Activated T-cell treated with anti-CD3 and anti-CD28 coated beads, Interleukin-2, amount 50 U/mL, for 1 hour (primary cell): ENCODE measurements at places on chromosomes 7 and 10.

DNA sequence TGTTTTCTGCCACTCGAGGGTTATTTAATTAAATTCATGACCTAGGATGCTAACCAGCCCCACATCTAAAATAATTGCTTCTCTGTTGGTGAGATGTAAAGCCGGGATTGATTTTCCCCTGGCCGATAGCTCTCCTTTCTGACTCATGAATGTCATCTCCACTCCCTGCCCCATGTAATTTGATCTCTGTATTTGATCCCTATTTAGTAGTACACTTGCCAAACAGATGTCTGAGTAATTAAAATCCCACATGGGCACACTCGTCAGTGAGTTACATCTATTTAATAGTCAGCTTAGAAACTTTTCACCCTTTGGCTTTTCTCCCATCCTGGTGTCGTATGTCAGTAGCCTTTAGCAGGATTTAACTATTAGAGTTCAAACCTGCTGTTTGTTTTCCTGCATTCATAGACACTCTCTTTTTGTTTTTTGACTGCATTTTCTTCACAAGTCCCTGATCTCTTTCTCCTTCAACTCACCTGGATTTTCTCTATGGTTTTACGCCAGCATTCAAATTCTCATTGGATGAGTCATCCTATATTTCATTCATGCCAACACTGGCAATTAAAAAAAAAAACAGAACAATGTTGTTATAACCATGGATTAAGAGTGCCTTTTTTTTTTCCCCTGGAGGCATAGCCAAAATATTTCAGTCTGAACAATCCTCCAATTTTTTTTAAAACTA, 82.7 kb downstream of the SPAG6 start:
- DNase-seq = no peak

GRCh38 chr10:16652154-16652553, 130.5 kb upstream of the C1QL3 start:
- DNase-seq = no peak

- no peak for DNase-seq
Measured at GRCh38 chr7:155560982-155561686, 14.8 kb upstream of the CNPY1 start.

- DNase-seq = no peak
Measured at GRCh38 chr7:20597339-20597738, 18.1 kb upstream of the ABCB5 start.

- DNase-seq = no peak
Measured at GRCh38 chr10:130990486-130990885, 321.0 kb downstream of the TCERG1L start.

- DNase-seq = no peak
Measured at GRCh38 chr10:104340111-104340526, 1.9 kb upstream of the ITPRIP start.

DNA sequence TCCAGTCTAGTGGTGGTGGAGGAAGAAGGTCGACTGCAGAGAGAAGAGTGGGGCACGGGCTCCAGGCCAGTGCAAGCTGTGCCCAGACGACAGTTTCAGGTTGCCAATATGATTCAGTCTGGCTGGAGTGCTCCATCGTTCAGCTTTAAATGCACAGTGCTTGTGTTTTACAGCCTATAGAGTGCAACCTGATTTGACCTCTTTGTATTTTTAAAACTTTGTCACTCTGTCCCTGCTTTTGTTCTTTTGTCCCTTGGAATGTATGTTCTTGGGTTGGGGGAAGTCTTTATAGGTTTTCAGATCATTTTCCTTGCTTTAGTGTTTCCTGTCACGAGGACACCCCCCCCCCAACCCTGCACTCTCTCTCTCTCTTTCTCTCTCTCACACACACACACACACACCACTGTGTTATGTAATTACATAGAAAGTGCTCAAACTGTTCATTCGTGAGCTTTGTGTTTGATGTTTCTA, 198.0 kb downstream of the CAMK1D start:
- DNase-seq = no peak

DNA sequence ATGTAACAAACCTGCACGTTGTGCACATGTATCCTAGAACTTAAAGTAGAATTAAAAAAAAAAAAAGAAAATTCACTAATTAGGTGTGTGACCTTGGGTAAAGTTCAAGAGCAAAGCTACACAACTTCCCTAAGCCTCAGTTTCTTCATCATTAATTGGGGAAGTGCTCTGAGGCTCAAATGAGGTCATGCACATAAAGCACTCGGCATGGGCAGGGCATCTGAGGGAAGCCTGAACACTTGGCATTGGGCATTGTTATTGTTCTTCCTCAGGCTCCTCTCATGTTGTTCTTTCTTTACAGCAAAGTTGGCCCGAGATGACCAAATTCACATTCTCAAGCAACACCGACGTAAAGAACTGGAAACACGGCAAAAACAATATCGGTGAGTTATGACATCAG, 21.5 kb downstream of the ALOX5 start:
- no peak for DNase-seq

DNA sequence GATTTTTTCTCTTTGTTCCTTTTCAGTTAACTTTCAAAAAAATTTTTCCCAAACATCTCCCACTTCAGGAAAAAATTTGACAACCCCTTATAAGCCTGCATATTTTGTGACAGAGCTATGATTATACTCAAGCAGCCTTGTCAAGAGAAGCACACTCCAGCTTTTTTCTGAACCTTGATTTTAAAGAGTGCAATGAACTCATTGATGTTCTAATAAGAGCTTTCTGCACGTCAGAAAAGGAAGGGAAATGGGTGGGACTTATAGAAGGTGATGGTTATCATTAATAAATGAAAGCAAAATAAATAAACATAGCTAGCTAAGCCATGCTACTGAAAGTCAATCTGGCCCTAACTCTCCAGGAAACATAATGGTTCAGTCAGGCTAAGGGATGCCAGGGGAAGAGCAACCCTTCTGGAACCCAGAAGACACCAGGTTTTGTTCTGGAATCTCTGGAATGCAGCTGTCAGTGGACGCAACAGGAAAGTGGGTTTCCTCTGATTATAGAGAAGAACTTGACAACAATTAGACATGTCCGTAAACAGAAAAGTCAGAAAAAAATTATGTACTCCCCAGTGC, 76.1 kb downstream of the NHLRC2 start:
- no peak for DNase-seq

DNA sequence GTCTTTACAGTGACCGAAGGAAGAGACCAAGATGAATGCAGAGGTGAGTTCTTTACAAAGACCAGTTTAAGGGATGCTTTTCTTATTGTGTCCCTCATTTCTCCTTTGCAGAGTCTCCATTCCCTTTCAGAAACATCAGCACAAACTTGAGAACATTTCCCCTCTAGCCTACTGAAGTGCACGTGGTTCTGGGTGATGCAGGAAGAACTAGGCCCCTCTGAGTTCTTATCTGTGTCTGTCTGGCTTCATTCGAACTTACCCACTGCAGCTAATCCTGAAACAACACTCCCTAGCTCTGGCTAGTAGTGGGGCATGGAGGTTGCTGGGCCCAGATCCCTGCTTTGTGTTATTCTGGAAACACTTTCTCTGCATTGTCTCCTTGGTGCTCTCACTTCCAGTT, 12.6 kb downstream of the BLVRA start:
- DNase-seq = no peak

DNA sequence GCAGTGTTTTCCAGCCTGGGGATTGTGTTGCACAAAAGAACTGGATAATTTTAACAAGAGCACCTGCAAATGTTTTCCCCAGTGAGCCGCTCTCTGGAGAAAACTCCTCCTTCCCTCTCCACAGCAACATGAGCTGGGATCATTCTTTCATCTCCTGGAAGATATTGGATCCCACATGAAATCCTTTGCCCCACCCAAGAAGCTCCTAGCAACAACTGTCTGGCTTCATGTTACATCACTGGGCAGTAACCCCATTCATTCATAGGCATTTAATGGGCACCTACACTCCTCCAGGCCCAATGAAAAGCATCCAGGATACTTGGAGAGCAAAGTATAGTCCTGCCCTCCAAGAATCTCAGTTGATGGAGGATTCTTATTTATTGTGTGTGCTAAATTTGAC, 27.2 kb downstream of the LSM5 start:
- no peak for DNase-seq

DNA sequence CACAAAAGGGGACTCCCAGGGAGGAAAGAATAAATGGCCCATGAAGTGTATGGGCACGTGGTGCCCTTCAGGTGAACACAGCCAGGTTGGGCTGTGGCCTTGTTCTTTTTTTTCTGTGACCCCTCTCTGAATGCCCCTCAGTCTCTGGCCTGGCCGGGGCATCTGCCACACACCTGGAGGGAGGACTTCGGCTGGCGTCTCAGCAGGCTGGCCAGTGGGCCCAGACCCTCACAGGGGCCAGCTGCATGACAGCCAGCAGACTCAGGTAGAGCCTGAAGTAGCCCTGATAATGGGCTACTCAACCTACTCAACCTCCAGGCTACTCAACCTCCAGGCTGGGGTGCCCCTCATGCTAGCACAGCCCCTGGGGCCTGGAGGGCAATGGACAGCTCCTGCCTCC, 9.8 kb upstream of the CAMK2B start:
- DNase-seq = no peak

- no peak for DNase-seq
Measured at GRCh38 chr10:55495555-55495954, 694.5 kb upstream of the PCDH15 start.

DNA sequence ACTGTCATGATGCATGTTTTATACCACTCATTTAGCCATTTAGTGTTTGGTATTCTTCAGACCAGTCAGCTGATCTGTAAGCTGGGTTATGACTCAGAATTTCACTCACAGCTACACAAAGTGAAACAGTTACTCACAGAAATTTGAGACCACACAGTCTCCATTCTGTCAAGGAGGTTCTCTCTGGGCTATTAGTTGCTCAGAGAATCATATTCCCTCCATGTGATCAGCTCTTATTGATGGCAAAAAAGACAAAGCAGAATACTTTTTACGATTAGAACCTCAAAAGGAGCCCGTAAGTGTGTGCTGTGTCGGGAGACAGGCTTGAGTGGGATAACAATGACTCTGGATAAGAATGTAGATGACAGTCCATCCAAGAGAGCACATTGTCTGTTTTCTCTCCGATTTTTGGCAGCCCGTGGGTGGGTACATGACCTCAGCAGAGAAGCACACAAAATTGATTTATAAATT, 277.6 kb upstream of the SORCS1 start:
- DNase-seq = no peak

- no peak for DNase-seq
Measured at GRCh38 chr7:92615861-92616260, 25.7 kb upstream of the FAM133B start.

GRCh38 chr10:120514035-120514620, 57.1 kb downstream of the PLPP4 start:
- DNase-seq = no peak

- no peak for DNase-seq
Measured at GRCh38 chr7:8536431-8536830, 103.0 kb downstream of the NXPH1 start.

DNA sequence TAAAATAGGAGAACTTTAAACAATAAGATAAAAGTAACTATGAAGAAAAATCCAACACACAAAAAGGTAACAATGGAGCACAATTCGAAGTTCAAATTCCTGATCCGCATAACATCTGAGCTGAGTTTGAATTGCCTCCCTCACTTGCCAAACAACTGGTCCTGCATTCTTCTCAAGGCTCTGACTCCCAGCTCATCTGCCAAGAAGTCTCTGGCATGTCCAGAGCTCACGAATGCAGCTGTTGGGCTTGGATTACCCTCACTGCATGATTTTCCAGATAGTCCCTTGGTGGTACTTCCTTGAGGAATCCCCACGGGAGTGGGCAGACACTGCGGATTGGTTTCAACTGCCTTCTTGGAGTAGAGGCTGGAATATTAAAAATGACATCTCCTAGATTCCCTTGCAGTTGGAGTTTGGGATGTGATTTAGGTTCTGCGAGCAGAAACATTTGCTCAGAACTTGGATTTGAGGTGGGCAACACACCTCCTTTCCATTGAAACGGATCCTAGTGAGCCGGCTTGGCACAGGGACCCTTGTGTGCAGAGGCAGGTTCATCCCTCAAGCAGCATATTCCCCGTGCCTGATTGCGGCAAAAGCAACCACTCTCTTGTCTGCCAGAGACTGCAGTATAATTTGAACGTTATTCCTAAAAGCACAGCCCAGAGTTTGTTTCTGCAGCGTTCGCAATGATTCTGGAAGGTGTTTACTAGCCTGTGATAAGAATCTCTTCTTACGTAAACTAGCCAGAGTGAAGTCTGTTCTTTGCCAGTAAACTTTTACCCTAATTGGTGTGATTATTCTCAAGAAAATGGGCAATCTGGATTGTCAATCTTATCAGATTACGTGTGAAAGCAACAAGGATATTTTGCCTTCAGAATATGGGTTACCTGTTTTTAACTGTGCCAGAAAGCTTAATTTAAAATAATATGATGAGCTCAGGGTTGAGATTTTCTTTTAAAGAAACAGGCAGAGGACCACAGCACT, 23.4 kb upstream of the PRKCQ start:
- DNase-seq = no peak

GRCh38 chr10:26440088-26440470, 1.9 kb downstream of the APBB1IP start:
- no peak for DNase-seq

GRCh38 chr10:63140077-63140476, 6.9 kb downstream of the NRBF2 start:
- DNase-seq = no peak

- DNase-seq = no peak
Measured at GRCh38 chr7:84502239-84502638, 307.6 kb upstream of the SEMA3A start.

- no peak for DNase-seq
Measured at GRCh38 chr10:80589726-80590373, 52.1 kb downstream of the SH2D4B start.

DNA sequence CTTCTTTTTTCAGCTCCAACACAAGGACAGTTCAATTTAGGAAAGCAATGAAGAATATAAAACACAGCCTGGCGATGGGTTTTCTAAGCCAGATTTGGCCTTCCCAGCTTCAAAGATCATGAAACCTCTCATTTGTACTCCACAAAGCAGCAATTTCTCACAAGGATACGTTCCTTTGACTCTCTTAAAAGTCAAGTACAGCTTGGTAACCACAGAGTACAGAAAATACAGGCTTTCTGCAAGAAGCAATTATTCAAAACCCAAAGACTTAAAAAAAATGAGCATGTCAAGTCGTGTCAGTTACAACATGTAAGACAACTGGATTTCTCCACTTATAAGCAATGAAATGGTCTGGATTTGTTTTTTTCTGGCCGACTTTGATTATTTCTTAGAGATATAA, 321.4 kb downstream of the FGFR2 start:
- DNase-seq = no peak

GRCh38 chr10:11300026-11300425, 282.4 kb downstream of the CELF2 start:
- no peak for DNase-seq

- no peak for DNase-seq
Measured at GRCh38 chr7:87645446-87645845, 17.2 kb downstream of the RUNDC3B start.
